Fibroblast of skin of abdomen (primary cell): ENCODE measurements at places on chromosomes 5 and 9.

GRCh38 chr5:98041661-98042060, 731.8 kb upstream of the RGMB start:
- DNase-seq: peak; percentile 10

DNA sequence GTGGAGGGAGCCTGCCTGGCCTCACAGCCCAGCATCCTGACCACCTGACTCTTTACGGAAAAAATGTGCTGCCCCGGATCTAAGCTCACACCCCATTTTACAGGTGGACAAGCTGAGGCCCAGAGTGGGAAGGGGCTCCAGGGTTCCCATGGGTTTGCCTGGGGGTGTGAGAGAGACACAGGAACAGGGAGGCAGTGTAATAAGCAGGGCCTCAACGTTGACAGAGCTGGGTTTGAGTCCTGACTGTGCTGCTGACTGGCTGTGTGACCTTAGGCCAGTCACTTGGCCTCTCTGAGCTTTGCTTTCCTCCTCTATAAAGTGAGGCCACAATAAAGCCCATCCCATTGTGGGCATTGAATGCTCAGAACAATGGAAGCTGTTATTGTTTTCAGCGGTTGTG, 73.7 kb downstream of the HMCN2 start:
- no peak for DNase-seq

GRCh38 chr9:636931-637591, 204.4 kb upstream of the DMRT1 start:
- no peak for DNase-seq

DNA sequence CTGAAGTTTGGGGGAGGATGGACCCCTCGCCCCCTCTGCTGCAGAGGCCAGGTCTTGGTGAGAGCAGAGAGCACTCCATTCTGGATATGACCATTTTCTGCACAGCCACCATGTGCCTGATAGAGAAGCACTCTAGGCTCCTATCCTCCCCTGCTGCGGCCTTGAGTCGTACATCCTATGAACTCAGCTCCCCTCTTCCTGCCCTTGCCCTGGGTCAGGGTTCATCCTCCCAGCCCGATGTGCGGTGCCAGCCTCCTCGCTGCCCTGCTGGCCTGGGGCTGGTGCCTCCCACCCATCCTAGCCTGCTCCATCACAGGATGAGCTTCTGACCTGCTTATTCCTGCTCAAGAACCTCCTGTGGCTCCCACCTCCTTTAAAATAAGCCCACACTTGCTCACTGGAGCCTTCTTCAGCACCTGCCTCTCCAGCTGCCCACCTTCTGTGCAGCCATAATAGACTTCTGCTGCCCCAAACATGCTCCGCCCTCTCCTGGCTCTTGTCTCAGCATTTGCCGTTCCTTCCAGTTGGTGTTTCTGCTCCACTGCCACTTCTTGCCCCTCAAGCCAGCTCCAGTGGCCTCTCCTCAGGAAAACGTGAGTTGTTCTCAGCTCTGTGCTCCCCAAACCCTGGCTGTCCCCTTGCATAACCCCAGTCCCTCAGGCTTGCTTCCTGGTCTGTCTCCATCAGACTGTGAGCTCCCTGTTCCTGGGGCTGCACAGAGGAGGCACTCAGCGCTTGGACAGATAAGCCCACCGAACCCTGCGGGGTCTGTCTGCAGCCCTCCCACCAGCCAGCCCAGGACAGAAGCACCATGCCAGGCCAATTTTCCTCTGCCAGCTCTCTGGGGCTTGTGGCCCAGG, 22.3 kb upstream of the TTLL11 start:
- DNase-seq: no peak

DNA sequence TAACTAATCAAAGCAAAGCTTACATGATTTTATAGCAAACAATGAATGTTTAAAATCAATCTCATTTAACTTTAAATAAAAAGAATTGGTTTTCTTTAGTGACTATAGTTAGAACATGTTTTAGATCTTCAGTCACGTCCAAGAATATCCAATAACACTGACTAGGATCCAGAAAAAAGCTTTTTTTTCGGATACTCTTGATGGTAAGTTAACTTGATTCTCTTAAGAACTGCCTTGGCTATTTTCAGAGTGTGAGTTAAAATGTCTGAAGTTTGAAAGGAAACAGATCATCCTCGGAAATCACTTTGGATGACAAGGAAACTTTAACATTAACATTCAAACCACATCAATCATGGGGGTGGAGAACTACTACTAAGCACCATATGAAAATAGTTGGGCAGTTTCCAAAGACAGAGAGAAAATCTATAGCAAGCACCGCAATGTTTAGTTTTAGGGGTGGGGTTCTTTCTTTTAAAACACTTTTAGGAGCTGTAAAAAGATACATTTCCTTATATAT, 83.7 kb upstream of the SLC27A6 start:
- no peak for DNase-seq

DNA sequence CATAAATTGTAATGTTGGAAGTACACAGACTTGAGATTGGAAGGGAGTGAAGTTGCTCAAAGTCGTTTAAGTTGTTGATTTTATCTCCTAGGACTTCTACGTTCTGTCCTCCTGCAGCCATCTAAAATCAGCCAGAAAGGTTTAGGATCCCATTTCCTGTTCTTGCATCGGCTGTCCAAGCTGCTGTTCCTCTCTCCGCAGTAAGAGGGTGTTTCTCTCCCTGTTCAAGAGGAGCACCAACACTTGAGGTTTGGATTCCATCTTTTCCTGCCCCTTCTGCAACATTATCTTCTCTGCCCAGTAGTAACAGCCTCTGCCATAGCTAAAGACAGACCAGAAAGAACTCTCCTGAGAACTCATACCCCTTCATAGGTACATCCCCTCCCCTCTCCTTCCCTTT, 373.4 kb downstream of the GADD45G start:
- DNase-seq: peak; percentile 44

- no peak for DNase-seq
Observed at GRCh38 chr5:52738095-52738506, 49.6 kb upstream of the ITGA1 start.

DNA sequence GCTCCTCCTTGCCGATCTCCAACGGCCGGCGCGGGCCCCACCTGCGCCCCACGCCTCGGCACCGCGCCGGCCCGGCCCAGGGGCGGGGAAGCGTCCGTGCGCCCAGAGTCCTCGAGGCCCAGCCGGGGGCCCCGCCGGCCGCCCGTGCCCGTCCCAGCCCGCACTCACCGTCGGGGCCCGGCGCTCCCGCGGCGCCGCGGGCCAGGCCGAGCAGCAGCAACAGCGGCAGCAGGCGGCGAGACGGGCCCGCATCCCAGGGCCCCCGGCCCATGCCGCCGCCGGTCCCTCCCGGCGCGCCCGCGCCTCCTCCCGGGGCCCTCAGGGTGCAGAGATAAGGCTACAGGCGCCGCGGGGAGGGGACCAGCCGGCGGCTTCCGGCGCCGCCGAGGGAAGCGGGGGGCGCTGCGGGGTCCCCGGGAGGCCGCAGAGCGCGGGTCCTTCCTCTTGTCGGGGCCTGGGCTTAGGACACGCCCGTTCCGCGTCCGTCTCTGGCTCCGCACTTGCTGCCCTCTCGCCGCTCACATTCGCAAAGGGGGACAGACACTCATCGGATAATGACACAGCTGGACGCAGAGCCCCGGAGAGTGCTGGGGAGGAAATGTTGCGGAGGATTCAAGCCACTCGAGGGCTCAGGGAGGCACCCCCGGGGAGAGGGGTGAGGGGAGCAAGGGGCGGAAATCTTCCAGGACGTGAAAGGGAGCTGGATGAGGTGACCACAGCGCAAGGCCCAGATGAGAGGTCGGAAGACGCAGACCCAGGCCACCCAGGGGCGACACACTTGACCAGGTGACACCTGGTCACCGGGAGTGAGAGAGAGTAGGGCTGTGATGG, at the start of gene SUSD1:
Gene SUSD1 (minus strand): TSS at position 333 of the 831 bp plus-strand sequence. CDS start 62 bp downstream, at position 271.
- peak; percentile 24 for DNase-seq

DNA sequence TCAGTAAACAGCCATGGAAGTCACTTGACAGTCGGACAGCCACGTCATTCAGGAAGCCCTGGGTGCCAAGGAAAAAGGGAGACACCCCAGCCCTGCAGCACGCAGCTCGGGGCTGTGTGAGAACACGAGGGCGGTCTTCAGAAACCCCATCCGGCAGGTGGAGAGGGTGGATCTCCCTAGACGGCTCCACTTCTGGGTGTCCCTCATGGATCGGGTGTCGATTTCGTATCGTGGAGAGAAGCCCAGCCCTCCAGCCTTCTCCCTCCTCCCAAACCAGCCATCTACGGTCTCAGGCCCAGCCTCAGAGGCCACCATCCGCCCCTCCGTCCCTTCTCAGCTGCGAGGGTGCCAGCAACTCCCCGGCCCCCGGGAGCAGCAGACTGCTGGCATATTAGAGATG, 65.5 kb upstream of the BARHL1 start:
- DNase-seq: no peak

DNA sequence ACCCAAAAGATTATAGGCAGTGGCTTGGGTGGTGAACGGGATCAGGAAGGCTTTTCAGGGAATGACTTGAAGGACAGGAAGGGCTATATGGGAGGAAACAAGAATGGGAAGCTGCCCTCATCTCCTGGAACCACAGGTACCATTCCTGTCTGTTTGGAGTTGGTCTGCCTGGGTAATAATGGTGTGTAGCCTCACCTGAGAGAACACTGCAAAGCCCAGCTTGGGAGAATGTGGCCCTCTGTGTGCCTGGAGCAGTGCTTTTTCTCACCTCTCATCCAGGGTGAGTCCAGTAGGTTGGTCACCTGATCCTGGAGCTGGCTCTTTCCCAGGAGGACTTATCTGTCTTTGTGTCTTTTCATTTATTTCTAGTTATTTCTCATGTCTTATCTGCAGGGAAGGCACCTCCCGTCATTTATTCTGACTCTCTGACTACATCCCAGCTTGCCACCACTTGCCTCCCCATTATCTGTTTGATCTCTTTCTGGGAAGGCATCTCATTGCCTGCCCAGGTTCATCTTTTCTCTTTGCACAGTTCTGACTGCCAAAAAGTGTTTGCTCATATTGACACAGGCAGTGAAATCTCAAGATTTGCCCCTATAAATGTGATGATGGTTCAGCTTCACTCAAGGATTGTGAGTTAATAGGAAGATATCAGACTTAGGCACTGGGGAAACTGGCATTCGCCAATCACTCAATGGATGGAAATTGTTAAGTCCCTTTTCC, 22.5 kb upstream of the OR2S2 start:
- DNase-seq: no peak

- no peak for DNase-seq
Observed at GRCh38 chr5:57102905-57103255, 71.0 kb upstream of the GPBP1 start.

DNA sequence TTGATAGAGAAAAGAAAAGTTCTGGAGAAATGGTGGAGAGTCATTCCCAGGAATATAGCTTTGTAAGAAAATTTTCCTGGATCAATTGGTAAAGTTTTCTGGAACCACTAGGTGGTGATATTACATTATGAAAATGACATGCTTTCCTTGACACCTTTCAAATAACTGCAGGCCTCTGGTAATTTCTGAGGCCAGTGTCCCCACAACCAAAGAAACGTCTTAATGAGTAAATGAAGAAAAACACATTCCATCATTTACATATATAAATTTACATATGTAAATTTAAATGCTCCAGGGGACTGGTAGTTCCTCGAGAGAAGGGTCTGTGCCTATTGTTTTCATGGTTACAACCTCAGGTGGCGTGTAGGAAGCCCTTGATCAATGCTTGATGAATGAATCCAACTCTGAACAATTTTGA, 17.2 kb upstream of the RGS3 start:
- DNase-seq: peak; percentile 50

DNA sequence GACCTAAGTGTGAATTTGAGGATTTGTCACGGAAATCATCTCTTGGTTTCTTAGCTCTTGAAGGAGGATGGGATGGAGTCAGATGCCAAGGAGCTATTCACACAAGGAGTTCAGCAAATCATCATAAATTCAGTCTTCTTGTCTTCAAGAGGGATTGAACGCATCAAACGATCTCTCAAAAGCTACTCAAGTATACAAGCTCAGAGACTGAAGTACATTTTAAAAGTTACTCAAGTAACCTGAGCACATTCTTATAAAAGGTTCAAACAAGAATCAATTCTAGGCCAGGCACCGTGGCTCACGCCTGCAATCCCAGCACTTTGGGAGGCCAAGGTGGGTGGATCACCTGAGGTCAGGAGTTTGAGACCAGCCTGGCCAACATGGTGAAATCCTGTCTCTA, 21.1 kb upstream of the GOLPH3 start:
- no peak for DNase-seq

GRCh38 chr5:142806841-142807267, 36.7 kb downstream of the ARHGAP26 start:
- DNase-seq: no peak

- no peak for DNase-seq
Observed at GRCh38 chr9:101311191-101311590, 73.6 kb downstream of the BAAT start.

GRCh38 chr5:18216016-18216415, 581.8 kb downstream of the TAF11L14 start:
- DNase-seq: no peak

DNA sequence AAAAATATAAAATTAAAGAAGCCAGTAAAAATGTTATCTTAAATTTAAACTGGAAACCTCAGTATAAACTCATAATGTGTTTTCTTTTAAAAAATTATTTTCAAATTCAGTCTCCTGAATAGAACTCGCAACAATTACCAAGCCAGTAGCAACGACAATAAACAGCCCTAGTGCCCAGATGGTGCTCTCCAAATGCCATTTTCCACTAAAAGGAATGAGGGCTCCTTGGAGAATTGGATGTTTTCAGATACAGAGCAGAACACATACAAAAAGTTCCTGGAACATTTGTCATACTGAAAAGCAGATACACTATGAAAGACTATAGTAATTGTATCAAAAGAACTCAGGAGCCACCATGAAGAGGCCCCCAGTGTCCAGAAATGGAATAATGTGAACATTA, 97.4 kb downstream of the TMC1 start:
- no peak for DNase-seq

GRCh38 chr5:177005619-177006264, 837 bp downstream of the UIMC1 start:
- peak; percentile 67 for DNase-seq

GRCh38 chr5:2254880-2255750, 372.4 kb upstream of the IRX4 start:
- no peak for DNase-seq

DNA sequence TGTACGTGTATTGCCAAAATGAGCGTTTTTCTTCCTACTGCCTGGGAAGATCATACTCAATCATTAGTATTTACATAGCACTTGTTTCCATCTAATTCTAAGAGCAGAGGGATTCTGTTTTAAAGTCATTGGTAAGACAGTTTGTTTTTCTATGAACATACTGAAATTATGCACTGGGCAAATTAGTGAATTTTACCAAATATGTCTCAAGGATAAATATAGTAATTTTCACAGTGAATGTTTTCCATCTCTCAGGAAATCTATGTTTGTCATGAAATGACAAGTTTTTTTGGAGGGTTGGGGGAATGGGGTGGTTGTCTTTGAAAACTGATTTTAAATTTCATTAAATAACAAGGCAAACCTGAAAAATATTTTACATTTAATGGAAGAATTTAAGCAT, 441.3 kb upstream of the ARRDC3 start:
- no peak for DNase-seq

GRCh38 chr5:15791274-15791673, 291.3 kb downstream of the FBXL7 start:
- DNase-seq: no peak

DNA sequence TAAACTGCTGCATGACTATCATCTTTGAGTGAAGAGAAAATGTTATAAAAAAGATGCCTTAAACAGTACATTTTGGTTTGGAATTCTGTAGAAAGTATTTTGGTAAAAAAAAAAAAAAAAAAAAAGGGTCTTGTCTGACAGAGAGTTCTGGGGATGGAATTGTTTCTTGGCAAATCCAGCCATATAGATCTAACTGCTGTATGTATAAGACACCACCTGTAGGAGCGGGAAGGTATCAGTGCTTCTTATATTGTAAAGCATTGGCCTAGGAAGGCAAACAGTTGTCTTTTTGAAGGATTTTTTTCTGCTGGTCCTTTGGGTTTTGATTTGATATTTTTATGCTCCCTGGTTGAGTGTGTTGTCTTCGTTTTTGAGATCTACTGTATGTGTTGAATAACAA, 2.8 kb downstream of the PURA start:
- no peak for DNase-seq
